ENCODE measurements at places on chromosomes 6 and 20. TPM values are rescaled to one million over a fixed set of nuclear protein-coding genes. Genes with fewer than 3 reads are reported as not detected.

The TMEM151B gene
- not detected for total RNA-seq

The CGAS gene
- 4.2 TPM for total RNA-seq

The PDRG1 gene
- 5.8 TPM for total RNA-seq

The RIMS4 gene
- total RNA-seq, result not detected

The EFCAB8 gene
- total RNA-seq, result not detected

The SLC26A8 gene
- not detected for total RNA-seq

The EGFL8 gene
- total RNA-seq, result 0.18 TPM

The SLA2 gene
- total RNA-seq, result not detected

The ACAT2 gene
- total RNA-seq, result 50.3 TPM

The SLC22A16 gene
- total RNA-seq, result not detected

The SEMG1 gene
- not detected for total RNA-seq

The OPRL1 gene
- 0.36 TPM for total RNA-seq

The BPIFB4 gene
- not detected for total RNA-seq

The SCUBE3 gene
- total RNA-seq, result 21.1 TPM

The ZBTB22 gene
- total RNA-seq, result 5.8 TPM

The IL20RA gene
- not detected for total RNA-seq

The DACT2 gene
- total RNA-seq, result not detected

The RALGAPB gene
- 32.8 TPM for total RNA-seq

The LRRC73 gene
- under 0.01 TPM for total RNA-seq

The SPATS1 gene
- not detected for total RNA-seq

The OR5V1 gene
- not detected for total RNA-seq

The SNX21 gene
- 11.1 TPM for total RNA-seq

The PCNA gene
- 155 TPM for total RNA-seq

The LIN28B gene
- not detected for total RNA-seq

The BPI gene
- not detected for total RNA-seq

The BIRC7 gene
- not detected for total RNA-seq

The IL17A gene
- total RNA-seq, result not detected

The KCNK5 gene
- total RNA-seq, result not detected

The FHL5 gene
- total RNA-seq, result not detected

The RSPO3 gene
- total RNA-seq, result not detected

The AVP gene
- not detected for total RNA-seq

The TMEM170B gene
- 0.28 TPM for total RNA-seq

The PREX1 gene
- total RNA-seq, result 0.72 TPM

The OPRM1 gene
- total RNA-seq, result not detected

The PTGIS gene
- 1.6 TPM for total RNA-seq

The PPP1R16B gene
- total RNA-seq, result not detected

The WFDC2 gene
- not detected for total RNA-seq

The TFAP2A gene
- 0.72 TPM for total RNA-seq

The HLA-DQA1 gene
- not detected for total RNA-seq

The SLC4A11 gene
- 0.28 TPM for total RNA-seq

The TBC1D32 gene
- 7.2 TPM for total RNA-seq

The TMC2 gene
- not detected for total RNA-seq

The CDH22 gene
- total RNA-seq, result not detected

The CRISP2 gene
- total RNA-seq, result not detected

The EPHA7 gene
- total RNA-seq, result not detected

The DEFB123 gene
- not detected for total RNA-seq

The CTAGE9 gene
- not detected for total RNA-seq

The ROS1 gene
- under 0.01 TPM for total RNA-seq

The MLN gene
- total RNA-seq, result not detected

The PRDM13 gene
- not detected for total RNA-seq

The TRIM40 gene
- not detected for total RNA-seq
